ENCODE measurements at places on chromosomes 5 and 9.

DNA sequence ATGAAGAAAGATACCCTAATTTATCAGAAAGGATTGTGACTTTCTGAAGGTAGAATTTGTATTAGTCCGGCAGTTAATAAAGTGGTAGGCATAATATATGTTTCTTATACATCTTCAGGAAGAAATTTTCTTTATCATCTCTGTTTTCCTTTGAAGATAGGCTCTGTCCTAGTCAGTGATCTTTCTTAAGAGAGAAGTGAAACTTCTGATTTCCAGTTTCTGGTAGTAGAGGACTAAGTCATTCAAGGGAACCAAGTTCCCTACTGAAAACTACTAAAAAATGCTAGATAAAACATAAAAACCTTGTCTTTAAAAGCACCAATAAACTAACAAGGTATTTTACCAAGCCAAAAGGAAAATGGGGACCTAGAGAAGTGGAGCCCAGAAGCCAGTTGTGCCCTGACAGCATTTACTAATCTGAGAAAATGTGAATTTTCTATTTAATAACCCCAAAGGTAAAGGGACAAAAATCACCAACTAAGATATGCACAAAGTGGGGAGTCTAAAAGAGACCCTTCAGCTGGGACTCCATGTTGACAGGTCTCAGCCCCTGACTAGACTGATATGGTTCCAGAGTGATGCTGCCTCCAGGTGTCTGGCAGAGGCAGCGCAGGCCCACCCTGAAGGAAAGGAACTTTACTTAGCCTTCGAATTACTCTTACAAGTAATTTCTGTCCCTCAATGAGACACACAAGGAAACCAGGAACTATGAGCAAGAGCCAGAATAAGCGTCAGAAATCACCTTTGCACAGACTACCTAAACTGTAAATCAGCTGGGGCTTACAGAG, 72.7 kb downstream of the FAM78A start:
- no peak for DNase-seq

- DNase-seq, result no peak
These were observed 1020.4 kb downstream of the CDH18 start for GRCh38 chr5:18967637-18968036.

DNA sequence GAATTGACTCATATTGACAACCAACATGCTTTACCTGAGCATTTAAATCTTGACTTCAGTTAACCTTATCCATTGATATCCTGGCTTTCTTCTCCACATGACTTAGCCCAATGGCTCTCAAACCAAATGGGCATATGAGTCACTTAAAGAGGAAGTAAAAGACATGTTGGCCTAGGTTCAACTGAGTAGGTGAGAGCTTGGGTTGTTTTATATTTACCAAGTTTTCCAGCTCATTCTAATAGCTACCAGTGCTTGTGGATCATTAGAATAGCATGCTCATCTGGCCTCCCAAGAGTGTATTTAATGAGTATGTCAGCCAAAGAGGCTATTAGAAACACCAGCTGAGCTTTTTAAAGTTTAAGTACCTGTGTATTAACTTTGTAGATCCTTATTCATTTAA, 1049.0 kb downstream of the PTPRD start:
- DNase-seq, result no peak

DNA sequence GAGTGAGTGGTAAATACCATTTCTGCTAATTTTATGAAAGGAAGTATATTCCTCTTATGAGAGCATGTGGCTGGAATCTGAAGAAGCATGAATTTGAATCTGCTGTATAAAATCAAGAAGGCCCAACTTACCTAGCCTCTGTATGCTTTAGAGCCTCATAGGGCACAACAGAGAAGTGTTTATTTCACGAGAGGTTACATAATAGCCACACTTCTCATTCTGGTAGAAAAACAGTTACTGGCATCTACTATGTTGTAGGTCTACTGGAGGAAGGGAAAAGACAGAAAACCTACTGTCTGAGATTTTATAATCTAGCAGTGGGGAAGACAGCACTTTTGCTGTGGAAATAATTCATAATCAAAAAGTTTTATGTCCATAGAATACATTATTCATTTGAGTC, 172.6 kb upstream of the ZNF608 start:
- DNase-seq, result no peak

DNA sequence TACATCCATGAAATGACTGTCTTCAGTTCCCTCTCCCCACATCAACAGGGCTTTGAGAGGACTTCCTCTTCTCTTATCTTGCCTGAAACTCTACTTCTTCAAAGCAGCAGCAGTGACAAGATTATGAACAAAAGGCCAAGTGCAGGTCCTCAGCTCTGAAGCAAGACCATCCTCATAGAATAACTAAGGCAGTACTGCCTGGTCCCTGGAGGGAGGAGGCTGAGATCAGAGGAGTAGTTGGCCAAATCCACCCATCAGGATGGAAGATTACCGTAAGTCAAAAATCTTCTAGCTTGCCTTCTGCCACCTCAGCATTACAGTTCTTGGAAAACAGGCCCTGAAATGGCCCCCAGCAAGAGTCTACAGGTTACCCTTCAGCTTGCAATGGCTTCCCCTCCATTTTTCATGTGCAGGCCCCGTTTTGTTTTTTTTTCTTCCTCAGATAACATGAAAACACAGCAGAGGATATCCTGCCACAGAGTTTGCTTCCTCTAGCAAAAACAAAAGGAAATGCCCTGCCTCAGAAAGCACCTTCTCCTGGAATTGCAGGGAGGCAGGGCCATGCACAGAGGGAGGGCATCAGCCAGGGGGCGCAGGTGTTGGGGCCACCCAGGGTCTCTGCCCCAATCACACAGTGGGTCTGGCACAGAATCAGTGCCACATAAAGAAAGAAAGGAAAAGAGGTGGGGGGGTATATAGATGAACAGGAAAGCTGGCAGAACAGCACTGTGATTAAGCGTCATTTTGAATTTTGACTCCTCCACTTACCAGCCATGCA, 40.0 kb downstream of the KLHL3 start:
- DNase-seq, result no peak

- DNase-seq, result no peak
These were observed 123.6 kb upstream of the PTCH1 start for GRCh38 chr9:95640336-95640735.

- no peak for DNase-seq
These were observed 47.1 kb upstream of the ANGPTL2 start for GRCh38 chr9:127169575-127169883.

- no peak for DNase-seq
These were observed 203.0 kb downstream of the ATPSCKMT start for GRCh38 chr5:10046676-10047075.

DNA sequence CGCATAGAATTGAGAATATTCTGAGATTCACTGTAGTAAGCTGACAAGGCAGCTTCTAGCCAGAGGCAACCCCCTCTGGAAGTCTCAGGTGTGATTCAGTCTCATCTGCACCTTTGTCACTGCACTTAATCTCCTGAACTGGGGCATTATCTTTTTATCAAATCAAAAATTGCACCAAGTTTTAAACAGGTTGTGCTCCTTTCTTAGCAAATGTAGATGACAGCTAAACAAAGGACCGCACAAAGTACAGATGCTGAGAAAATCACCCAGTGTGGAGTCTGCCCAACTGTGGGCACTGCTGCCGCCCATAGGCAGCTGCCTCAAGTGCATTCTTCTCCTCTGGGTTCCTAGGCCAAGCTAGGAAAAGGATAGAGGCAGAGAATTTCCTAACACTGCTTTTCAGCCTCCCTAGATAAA, 51.1 kb downstream of the STARD4 start:
- no peak for DNase-seq

DNA sequence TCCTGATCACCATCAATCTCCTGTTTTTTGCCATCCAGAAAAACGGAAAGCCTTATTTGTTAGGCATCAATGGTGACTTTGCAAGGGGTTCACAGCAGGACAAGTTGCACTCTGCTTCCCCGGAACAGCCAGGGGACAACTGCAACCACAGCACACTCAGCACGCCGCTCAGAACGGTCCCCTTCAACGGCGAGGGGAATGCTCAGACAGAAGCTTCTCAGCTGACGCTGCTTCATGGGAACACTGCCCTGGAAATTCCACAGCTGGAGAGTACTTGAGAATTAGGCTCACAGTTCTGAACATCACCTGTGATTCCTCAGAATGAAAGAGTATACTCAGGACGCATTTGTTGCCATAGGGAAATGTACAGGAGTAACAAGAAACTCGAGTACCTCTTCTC, 40.1 kb upstream of the PLPP6 start:
- DNase-seq, result no peak

DNA sequence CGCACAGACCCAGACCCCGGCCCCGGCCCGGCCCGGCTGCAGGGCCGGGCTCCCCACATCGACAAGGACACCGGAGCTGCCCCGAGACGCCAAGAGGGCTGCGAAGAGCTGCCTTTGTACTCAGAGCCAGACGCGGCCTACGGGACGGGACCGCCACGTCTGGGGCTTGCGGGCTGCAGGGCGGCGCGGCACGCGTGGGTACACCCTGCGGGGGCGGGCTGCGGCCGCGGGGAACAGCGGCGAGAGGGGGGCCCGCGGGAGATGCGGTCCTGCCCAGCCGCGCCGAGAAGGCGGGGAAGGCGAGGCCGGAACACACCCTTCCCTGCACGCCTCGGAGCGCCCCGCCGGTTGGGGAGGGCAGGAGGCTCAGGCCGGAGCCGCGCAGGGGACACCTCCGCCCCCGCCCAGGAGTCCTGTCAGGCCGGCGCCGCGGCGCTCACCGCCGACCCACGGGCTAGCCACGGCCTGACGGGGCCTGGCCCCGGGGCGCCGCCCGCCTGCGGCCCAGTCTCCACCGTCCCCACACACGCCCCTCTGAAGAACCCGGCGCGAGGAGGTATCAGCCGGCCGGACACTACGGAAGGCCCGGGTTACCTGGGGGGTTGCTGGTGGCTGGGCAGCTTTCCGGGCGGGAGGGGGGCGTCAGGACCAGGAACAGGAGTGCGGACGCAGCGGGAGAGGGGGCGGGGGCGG, 478 bp downstream of the RAB14 start:
- no peak for DNase-seq

DNA sequence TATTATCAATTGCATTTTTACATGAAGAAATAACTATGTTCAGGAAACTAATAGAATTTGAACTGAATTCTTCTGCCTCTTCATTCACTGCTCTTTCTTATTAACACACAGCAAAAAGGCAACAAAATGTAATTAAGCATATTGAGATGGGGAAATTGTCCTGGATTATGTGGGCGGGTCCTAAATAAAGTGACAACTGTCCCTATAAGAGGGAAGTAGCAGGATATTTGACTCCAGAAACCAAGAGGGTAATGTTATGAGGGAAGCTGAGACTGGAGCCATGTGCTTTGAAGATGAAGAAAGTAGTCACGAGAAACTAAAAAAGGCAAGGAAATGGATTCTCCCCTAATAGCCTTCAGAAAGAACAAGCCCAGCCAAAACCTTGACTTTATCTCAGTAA, 311.2 kb upstream of the PIK3R1 start:
- DNase-seq, result no peak

DNA sequence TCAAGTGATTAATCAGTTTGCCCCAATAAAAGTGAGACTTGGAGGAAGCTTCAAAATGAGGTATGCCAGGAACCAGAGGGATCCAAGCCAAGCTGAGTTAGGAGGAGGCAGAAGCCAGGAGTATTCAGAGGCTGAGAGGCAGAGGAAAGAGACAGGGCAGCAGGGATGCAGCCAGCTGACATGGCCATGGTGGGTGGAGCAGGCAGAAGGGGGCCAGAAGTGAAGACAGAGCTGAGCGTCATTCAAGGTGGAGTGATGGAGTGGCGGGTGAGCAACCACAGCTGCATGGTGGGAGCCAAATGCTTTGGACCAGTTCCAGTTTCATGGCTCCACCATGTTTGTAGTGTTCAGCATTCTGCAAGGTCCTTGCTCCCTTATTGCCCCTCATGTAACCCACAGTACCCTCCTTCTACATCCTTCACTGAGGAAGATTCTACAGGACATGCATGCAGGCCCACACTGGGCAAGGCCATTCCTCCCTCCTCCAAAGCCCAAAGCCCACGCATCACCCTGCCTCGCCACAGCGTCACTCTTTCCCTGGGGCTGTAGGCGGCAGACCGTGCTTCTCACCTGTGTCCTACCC, 100.6 kb downstream of the FSTL4 start:
- no peak for DNase-seq

DNA sequence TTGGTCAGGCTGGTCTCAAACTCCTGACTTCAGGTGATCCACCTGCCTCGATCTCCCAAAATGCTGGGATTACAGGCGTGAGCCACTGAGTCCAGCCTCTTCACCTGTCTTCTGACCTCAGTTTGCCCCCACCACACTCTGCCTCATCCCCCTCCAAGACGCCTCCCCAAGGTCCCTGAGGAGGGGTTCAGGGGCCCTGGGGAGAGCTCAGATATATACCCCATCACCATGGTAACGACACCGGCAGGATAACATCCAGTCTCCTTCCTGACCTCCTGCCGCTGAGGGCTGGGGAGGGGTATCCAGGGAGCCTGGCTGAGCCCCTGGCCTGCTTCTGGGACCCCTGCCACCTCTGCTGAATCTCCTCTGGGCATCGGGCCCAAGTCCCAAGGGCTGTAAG, 19.7 kb upstream of the PSD2 start:
- DNase-seq, result no peak

DNA sequence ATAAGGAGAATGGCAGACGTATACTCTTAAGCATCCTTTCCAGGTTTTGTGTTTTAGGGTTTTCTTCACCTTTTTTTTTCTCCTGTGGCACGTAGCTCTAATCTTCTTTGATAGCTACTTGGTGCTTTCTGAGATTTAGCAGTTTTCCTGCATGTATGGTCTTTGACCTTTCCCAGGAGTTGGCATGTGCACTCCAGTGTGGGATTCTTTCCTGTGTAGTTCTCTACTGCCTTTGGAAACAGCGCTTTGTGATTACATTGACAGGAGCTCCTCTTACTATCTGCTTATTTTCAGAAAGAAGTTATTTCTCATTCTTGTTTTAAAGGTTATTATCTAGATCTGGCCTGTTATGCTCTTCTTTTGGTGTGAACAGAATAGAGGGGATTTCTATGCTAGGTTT, 65.5 kb downstream of the UNC13B start:
- DNase-seq, result no peak

DNA sequence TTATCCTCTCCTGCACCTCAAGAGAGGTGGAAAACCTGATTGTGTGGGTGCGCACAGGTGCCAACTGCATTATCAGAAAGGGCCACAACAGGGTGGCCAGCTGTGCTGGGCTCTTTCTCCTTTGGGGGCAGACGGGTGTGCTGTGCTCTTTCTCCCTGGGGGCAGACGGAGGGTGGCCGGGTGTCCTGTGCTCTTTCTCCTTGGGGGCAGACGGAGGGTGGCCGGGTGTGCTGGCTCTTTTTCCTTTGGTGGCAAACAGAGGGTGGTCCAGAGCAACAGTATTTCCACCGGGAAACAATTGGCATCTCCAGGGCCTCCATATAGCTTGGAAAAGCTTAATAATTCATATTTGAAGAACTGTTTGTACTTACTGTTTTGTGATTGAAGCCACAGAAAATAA, 6.8 kb downstream of the LMX1B start:
- DNase-seq, result no peak

DNA sequence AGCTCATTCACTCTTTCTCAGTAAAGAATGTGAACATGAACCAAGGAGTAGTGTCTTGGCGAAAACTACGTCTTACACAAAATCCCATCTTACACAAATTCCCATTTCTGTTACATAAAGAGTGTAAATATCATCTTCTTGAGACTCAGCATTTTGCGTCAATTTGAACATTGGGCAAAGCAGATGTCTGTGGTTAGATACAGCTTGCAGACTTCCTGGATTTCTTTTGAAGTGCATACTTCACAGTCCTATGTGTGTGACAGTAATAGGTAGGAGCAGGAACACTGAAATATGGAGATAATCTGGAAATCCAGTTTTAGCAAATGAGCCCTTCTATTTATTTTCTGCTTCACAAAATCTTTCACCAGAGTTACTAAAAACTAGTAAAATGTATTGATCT, 58.8 kb downstream of the C6 start:
- DNase-seq, result no peak

All from breast epithelium (tissue), 4 donors.